ENCODE measurements at places on chromosomes 2 and 18.

DNA sequence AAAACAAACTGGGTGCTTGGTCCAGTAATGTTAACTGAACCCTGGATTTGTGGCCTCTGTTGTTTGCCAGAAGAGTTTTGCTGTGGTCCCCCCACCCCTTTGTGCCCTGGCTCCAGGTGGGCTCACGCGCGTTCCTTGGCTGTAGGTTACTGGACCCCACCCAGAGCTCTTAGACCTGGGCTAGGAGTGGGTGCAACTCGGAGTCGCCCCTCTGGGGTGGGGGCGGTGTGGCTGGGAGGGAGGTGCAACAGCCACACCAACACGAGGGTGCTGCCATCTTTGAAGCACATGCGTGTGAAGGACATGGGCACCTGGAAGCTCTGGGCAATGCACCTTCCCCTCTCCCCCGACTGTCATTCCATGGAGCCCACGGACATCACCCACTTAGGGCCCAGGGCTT, 92.7 kb downstream of the USP40 start:
- no peak for DNase-seq

DNA sequence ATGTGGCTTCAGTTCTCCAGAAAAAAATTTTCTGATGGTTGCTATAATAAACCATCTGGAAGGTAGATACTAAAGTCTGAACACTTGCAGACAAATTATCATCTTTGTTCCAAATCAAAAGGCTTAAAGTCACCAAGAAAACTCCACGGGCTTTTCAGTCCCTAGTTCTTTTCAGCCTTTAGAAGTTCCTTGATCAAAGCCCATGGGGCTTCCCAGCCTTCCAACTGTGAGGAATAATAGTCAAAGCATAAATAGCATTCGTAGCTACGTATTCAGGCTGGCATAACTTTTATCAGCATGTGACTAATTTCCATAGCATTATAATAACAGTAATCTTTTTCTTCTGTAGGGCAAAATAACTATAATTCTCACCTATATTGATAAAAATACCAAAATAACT, 13.9 kb downstream of the SCG2 start:
- DNase-seq: no peak

DNA sequence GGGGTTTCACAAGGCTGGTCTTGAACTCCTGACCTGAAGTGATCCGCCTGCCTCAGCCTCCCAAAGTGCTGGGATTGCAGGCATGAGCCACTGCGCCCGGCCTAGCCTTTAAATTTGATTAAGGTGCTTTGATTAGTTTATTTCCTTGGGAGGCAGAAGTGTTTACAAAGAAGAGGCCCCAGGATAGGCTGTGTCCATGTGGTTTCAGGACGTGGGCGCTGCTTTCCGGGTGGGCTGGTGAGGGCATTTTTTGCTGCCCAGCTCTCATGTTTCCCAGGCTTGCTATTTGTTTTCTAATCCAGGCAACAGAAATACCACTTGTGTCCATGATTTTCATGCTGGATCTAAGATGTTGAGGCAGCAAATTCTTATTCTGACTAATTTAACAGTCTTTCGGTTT, 124.2 kb downstream of the SH3RF3 start:
- DNase-seq: no peak

- DNase-seq: peak; percentile 11
Measured at GRCh38 chr2:112542984-112543661, 858 bp downstream of the POLR1B start.

DNA sequence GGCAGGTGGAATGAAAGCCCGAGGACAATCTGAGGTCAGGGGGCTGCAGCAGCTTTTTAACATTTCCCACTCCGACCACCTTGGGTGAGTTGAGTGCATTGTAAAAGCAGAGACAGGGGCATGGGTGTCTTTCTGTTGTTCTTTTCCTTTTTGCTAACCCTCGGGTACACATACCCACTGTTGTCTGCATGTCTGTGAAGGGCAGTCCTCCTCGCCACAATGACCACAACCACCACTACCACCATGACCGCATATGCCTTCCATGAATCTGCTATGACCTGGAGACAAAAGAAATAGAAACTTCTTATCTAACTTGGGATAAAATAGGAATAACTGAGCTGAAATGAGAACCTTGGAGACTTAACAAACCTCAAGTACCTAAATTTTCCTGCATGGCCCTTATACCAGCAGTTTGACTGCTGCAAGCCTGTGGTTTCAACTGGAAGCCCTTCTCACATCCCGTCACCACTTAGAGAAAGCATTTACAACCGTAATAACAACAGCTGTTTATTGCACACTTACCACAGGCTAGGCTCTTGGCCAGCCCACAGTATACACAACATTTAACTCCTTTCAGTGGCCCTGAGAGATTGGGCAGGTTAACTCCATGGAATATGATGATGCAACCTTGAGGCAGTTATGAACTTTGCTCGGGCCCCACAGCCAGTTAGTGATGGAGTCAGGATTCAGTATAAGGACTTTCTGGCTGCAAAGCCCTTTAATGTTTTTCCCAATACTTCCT, 80.3 kb downstream of the GYPC start:
- DNase-seq: no peak
